Muscle of leg (tissue), 16 donors: ENCODE measurements at places on chromosomes 12 and 14.

DNA sequence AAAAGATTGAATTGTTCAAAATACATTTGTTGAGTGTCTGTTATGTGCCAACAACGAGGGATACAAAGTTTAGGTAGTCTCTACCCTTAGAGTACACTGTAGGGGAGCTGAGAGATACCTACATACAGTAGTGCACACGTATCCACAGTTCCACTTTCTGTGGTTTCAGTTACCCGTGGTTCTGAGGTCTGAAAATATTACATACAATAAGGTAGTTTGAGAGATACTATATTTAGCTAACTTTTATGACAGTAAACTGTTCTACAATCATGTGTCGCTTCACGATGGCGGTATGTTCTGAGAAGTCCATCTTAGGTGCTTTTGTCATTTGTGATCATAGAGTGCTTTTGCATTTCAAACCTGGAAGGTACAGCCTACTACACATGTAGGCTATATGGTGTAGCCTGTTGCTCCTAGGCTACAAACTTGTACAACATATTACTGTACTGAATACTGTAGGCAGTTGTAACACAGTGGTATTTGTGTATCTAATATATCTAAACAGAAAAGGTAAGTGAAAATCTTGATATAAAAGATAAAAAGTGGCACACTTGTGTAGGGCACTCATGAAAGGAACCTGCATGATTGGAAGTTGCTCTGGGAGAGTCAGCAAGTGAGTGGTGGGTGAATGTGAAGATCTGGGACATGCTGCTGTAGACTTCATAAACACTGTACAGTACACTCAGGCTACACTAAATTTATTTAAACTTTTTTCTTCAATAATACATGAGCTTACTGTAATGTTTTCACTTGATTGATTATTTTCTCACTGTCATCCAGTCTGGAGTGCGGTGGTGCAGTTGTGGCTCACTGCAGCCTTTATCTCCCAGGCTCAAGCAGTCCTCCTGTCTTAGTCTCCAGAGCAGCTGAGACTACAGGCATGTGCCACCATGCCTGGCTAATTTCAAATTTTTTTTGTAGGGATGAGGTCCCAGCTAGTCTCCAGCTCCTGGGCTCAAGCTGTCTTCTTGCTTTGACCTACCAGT is 4.0 kb downstream of the CPSF6 start:
- no peak for DNase-seq

DNA sequence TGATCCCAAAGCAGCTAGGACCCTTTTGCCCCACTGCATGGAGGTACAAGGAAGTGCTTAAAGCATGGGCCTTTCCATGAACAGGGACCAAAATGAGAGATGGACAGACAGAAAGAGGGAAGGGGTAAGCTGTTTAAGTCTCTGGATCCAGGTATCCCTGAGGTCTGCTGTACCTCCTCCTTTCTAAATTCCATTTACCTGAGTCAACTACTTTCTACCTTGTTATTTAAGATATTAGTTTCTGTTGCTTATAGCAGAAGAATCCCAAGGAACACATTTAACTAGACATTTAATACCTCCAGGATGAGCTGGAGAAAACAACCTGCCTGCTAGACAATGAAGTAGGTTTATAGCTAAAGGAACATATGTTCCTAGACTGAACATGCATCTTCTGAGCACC is 157.6 kb upstream of the TMCC3 start:
- DNase-seq = no peak

- no peak for DNase-seq
These were observed 110.6 kb downstream of the CALM1 start for GRCh38 chr14:90507428-90507827.

GRCh38 chr14:92039063-92039718 is 668 bp downstream of the TRIP11 start:
- peak; percentile 89 for DNase-seq

DNA sequence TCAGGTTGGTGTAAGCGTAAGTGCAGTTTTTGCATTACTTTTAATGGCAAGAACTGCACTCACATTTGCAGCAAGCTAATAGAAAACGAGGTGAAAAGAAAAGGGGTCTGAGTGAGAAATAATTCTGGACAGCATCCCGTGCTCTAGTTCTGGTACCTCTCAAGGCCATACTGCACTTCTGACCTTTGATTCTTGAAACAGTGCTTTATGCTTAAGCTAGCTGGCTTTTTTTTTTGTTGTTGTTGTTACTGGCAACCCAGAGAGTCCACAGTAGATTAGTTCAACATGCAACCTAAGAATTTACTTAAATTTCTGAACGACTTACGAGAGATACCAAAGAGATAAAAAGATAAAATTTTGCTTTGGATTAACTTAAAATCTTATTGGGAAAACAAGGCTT is 75.2 kb upstream of the PRKD1 start:
- DNase-seq = peak; percentile 49

GRCh38 chr14:101586531-101587430 is 25.5 kb downstream of the DIO3 start:
- no peak for DNase-seq

DNA sequence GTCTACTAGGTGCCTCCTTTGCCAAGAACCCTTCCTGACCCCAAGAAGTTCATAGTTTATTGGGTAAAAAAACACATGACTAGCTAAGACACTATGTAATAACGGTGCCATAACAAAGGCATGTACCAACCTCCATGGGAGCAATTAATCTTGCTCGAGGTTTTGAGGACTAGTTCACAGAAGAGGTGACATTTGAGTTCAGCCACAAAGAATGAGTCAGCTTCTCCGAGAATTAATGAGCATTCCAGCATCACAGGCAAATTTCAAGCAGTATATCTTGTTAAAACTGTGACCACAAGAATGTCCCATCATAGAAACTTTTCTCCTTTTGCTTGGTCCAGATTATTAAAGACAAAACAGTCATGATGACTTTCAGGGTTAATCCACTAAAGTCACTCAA is 113.0 kb upstream of the RAP1B start:
- DNase-seq = no peak

DNA sequence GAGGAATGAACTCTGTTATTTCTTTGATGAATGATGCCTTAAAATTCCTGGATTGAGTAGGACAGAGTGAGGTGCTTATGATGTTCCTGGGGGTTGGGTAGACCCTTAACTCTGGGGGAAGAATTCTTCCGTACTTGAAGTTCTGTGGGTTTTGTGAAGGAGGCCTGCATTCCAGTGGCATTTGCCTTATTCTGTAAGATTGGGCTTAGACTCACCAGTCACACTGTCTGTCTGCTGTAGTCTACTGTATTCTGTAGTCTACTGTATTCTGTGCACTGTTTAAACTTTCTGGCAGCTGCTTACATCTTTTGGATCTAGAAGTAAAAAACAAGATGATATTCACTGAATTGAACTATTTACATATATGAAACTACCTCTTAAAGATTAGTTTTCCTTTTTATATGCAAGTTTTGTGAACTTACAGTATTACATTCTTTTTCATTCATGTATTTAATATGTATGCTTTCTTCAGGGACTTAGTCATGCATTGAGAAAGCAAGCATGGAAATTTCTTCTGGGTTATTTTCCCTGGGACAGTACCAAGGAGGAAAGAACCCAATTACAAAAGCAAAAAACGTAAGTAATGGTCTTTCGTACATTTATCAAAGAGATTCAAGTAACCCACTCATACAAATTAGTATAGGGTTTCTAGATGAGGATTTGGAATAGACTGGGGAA is 42.3 kb upstream of the TPH2 start:
- DNase-seq = no peak

DNA sequence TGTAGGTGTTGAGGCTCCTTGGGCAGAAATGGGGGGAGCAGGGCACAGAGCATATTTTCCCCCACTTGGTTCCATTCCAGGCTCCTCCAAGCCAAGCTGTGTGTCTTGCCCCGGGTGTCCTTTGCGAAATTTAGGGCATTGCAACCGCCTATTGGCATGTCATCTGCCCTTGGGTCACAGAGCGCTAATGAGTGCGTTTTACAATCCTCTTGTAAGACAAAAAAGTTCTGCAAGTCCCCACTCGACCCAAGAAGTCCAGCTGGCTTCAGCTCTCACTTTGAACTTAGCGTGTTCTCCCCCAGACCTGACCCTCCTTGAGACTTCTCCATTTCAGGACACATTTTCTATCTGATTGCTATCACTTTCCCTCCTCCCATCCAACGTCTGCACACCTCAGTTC is 6.1 kb upstream of the LRTM2 start:
- DNase-seq = no peak

- peak; percentile 90 for DNase-seq
These were observed 84.4 kb upstream of the NEDD1 start for GRCh38 chr12:96822641-96823040.

DNA sequence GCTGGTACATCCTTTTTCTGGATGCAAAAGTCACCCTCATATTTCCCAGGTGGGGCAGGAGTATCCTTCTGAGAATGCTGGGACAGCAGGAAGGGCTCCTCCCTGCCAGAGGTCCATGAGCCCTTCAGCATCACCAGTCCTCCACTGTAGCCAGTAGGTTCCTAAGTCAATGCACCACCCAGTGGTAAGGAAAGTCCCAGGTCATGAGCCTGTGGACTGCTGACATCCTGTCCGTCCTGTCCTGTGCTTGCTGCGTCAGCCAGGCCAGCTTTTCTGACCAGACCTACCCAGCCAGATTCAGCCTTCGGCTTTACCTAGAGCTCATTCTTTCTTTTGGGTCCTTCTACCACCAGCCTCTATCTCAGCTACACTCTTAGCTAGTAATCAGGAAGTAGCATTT is 23.0 kb upstream of the ACTN1 start:
- DNase-seq = peak; percentile 25
